ENCODE measurements at places on chromosomes 5 and 9. TPM values are rescaled to one million over a fixed set of nuclear protein-coding genes. Genes with fewer than 3 reads are reported as not detected.

The NPM1 gene
- total RNA-seq, result 277 TPM

The ADGRD2 gene
- not detected for total RNA-seq

The DMGDH gene
- total RNA-seq, result 0.15 TPM

The TRAPPC13 gene
- 21.3 TPM for total RNA-seq

The CNTLN gene
- 3.1 TPM for total RNA-seq

The AQP3 gene
- total RNA-seq, result 24.2 TPM

- no peak for DNase-seq
- H3K36me3 ChIP-seq, result no peaks in the 10 kb centered on the region
- H3K4me1 ChIP-seq, result peaks cover 9% of the 10 kb centered on the region
Observed at GRCh38 chr9:120698766-120699165, 15.5 kb downstream of the MEGF9 start.

DNA sequence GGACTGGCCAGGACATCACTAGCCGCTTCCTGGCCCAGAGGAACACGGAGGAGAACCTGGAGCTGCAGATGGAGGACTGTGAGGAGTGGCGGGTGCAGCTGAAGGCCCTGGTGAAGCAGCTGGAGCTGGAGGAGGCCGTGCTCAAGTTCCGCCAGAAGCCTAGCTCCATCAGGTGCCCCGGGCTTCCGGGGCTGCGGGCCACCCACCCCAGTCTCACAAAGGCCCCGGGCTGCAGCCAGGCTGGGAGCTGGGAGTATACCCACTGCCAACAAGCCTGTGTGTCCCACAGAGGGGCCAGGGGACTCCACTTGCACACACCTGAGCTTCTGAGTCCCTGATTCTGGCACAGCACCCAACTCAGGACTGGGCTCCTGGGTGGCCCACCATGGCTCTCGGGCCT lies 1.7 kb upstream of the RABL6 start:
- H3K36me3 ChIP-seq, result no peaks in the 10 kb centered on the region
- peaks cover 11% of the 10 kb centered on the region for H3K27me3 ChIP-seq
- no peak overlapping the region for H3K27ac ChIP-seq
- no peak overlapping the region for H3K4me3 ChIP-seq

DNA sequence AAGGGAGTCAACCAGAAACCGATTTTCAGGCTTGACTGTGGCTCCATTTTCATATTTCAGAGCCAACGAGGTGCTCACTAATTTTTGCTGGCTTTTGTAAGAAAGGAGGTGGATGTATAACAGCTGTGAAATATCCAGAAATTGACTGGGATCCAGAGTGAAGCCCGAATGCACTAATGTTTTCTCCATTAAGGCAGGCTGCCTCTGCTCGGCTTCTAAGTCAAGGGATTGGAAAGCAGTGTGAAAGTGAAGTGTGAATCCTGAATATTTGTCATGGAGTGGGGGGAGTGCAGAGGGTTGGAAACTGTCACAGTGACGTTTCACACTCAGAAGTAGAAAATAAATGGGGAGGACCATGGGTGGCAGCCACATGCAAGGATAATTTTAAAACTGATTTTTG lies 237.4 kb downstream of the GOLPH3 start:
- H3K4me1 ChIP-seq, result peaks cover 3% of the 10 kb centered on the region
- H3K27ac ChIP-seq, result no peak overlapping the region
- DNase-seq, result no peak
- H3K27me3 ChIP-seq, result no peaks in the 10 kb centered on the region
